ENCODE measurements at places on chromosomes 3 and 15. TPM values are rescaled to one million over a fixed set of nuclear protein-coding genes. Genes with fewer than 3 reads are reported as not detected.

DNA sequence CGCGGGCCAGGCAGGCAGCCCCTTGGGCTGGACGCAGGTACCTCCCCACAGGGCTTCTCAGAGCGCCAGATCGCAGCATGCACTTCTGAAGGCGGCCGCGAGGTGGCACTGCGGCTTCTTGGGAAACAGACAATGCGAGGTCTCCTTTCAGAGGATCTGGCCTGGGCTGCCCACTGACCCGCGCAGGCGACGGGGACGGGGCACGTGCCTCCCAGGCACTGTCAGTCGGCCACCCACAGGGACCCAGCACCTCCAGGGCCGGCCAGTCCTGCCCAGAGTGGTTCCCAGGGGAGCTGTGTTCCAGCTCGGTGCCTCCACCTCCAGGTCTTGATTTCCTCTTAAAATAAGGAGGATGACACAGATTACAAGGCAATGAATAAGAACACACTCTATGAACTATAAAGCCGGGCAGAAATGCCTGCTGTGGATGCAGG, 24.4 kb upstream of the TXNRD3 start:
- peak; percentile 79 for DNase-seq

DNA sequence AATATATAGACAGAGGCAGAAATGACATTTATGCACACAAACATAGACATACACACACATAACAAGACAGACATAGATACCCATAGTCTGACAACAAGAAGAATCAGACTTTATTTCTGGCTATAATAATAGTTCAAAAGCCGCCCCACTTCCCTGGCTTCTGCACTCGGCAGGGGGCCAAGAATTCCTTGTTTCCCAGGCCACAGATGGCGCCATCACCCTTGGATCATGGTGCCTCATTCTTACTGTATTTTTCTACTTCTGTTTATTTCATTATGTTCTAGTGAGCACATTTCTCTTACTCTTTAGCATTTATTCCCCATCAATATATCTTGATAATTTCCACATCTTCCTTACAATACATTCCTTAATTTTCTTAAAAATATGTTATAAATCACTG, 387.5 kb downstream of the NLGN1 start:
- no peak for DNase-seq

GRCh38 chr15:95663156-95664100, 667.1 kb upstream of the NR2F2 start:
- no peak for DNase-seq

GRCh38 chr15:71547011-71547410, 263.3 kb upstream of the NR2E3 start:
- DNase-seq, result peak; percentile 36

GRCh38 chr3:187039723-187040414, 99.4 kb downstream of the RPL39L start:
- DNase-seq, result no peak

- DNase-seq, result peak; percentile 30
Observed at GRCh38 chr3:23601091-23601822, 204.5 kb upstream of the UBE2E1 start.

GRCh38 chr3:154040283-154040682, 80.9 kb upstream of the ARHGEF26 start:
- no peak for DNase-seq

DNA sequence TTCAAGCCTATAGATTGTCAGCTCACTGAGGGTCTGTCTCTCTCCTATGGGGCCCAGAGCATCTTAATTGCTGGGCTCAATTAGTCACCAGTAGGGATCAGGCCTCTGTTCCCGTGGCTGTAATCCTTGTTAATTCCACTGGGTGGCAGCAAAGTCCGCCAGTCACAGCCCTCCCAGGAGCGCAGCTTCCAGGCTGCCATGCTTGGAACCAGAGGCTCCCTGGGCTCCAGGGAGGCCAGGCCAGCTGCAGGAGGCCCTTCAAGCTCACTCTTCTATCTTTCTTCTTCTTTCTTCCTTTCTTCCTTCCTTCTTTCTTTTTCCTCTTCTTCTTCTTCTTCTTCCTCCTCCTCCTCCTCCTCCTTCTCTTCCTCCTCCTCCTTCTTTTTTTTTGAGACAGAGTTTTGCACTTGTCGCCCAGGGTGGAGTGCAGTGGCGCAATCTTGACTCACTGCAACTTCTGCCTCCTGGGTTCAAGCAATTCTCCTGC, 14.4 kb downstream of the RNU5B-1 start:
- DNase-seq, result peak; percentile 84

GRCh38 chr15:85800478-85801123, 5.9 kb upstream of the KLHL25 start:
- no peak for DNase-seq

GRCh38 chr3:152349392-152349791, 80.7 kb downstream of the MBNL1 start:
- no peak for DNase-seq

DNA sequence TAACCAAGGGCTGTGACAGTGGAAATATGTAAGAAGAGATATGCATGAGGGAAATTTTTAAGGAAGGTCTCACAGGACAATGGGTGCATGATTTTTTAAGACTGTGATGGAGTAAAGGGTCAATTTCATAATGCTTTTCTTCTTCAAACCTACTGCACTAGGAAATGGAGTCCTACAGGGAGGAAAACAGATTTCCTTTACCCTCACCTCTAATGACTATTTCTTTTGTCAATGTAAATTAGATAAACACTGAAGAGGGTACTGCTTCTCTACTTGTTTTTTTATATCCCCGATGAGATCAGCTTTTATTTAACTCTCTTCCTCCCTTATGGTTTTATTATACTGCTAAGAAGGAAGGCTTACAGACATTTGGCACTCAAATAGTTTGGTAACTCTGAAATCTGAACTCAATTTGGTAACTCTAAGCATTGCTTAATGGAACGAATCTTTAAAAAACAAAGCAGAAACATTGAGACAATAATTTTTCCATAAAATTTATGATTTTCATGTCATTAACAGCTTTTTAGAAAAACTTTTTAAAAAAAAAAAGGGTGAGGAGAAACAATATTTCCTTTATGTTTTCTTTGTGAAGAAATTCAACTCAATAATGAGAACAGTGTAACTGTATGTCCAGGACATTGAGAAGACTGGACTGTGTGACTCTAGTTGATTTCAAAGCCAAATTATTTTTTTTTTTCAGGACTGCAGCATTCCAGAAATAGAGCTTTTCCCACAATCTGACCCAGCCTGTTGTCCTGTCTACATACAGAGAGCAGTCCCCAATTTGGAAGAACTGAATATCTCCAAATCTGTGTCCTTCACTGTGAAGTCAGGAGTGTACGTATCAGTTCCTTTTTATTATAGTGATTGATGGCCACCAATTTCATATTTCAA, 64.4 kb downstream of the CRYBG3 start:
- no peak for DNase-seq

DNA sequence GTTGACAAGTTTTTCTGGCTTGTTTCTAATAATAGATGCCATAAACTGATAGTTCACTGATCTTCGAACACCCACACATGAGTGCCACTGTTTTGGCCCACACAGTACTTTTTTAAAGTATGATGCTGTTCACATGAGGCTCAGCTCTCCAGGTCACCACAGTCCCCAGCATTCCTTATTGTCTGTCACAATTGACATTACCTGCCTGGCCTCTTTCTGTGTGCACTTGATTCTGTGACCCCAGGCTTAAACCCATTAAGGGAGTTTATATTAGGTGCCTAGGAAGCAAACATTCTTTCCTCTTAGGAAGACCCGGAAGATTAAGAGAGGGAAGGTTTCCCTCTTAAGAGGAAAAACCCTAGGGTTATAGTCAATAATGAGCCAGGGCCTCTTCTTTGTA, 24.2 kb upstream of the LRRFIP2 start:
- DNase-seq, result no peak

- no peak for DNase-seq
Observed at GRCh38 chr3:141986548-141987107, 110.2 kb downstream of the ATP1B3 start.

DNA sequence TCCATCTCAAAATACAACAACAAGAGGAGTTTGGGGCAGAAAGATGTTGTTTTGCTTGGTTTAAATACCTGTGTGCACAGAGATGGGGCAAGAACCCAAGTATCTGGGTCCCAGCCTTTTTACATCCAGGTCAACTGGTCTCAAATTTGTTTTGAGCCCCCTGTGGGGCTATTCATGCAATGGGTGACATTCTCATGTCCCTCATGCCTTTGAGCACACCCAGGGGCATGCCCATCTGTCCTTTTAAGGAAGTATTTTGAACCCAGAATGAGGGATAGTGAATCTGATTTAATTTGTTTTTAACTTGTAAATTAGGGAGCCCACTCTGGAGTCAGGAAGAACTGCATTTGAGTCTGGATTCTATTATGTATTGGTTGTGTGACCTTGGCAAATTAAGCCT, 14.8 kb downstream of the ABCF3 start:
- DNase-seq, result no peak

DNA sequence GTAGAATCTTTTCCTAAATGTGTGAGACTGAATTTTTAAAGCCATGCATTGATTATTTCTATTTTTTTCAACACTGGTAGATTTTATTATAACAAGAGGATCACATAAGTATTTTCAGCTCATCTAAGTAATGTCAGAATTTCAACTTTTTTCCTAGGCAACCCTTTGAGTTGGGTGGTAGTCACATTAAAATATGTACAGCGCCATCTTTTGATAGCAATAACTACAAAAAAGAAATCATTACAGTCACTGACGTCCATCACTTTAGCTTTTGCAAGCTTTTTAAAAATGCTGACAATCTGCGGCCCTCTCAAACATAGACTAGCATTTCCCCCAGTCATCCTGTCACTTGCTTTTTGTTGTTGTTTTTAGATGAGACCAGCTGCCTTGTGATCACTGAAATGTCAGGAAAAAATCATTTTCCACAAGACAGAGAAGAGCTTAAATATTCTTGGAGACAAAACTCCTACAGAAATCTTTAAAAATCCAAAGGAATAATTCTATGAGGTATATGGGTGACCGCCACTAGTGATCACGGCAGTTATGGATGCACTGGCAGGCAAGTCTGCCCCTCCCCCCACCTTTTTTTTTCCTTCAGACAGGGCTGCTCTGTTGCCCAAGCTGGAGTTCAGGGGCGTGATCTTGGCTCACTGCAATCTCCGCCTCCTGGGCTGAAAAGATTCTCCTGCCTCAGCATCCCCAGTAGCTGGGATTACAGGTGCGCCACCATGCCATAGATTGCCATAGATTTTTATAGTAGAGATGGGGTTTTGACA, 384.0 kb upstream of the KCNMB2 start:
- no peak for DNase-seq

GRCh38 chr3:89612027-89612426, 504.6 kb downstream of the EPHA3 start:
- no peak for DNase-seq

DNA sequence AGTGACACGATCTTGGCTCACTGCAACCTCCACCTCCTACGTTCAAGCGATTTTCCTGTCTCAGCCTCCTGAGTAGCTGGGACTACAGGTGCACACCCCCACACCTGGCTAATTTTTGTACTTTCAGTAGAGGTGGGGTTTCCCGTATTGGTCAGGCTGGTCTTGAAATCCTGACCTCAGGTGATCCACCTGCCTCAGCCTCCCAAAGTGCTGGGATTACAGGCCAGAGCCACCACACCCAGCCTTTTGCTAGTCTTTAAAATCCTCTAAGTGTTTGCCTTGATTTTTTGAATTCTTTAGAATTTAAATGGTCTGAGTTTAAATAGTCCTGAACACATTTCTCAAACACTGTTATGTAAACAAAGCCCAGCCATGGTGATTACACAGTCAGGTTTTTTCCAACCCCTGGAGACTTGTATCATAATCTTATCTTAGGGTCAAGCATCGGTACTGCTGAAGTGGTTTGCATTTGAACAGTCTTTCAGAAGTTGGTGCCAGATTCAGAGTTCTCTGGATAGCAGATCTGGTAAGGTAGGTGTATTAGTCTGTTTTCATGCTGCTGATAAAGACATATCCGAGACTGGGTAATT, 28.2 kb upstream of the PIAS1 start:
- no peak for DNase-seq

GRCh38 chr3:141410846-141411245, 42.5 kb downstream of the ZBTB38 start:
- DNase-seq, result no peak

DNA sequence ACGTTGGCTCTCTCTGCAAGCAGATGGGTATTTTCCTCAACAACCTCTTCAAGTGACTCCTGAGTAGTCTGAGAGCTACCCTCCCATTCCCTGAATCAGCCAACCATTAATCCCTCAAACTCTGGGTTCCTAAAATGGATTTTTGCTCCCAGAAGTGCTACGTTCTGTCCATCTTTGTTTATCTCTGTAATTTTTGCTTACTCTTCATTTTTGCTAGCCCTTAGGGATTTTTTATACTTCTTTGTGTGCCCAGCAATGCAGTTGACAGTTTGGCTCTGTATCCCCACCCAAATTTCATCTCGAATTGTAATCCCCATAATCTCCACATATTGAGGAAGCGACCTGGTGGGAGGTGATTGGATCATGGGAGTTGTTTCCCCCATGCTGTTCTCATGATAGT, 35.4 kb upstream of the COL6A5 start:
- DNase-seq, result no peak

DNA sequence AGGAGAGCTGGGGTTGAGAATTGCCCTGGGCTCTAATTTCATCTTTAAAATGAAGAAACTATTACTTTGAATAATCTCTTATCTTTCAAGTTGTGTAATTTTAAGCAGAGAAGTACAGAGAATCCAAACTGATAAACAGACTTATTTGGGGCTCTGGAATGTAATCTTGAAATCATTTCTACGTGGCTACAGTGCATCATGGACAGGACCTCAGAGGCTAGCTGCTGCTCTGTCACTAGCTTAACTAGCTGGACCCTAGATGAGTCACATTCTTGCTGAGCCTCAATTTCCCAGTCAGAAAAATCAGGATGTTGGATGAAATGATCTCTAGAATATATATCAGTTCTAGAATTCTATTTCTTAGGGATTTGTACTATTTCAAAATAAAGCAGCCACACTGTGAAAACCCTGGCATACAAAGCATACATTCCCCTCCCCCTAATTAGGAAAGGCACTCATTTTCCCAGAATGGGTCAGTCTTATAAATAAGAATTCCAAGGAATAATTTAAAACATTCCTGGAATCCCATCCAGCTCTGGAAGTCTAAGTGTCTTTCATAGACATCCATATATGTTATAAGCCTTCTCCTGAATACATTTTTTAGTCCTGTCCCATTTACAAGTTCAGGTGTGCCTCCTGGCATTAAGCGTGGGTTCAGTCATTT, 47.2 kb downstream of the RASGRP1 start:
- no peak for DNase-seq

DNA sequence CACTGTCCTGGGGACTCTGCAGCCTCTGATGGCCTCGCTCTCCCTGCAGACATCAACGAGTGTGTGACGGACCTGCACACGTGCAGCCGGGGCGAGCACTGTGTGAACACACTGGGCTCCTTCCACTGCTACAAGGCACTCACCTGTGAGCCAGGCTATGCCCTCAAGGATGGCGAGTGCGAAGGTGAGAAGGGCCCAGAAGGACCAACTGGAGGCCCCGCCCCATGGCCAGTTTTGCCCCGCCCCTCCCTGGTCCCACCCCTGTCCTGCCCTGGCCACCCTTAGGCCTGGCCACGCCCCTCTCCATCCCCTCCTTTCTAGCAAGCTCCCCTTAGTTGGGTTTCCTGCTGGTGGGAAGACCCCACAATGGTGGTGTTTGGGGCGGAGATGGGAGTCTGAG, 77.5 kb downstream of the FBLN2 start:
- no peak for DNase-seq

ATP13A5 gene
- 0.88 TPM for polyA plus RNA-seq

FAM131A gene
- 9.7 TPM for polyA plus RNA-seq

ROBO1 gene
- polyA plus RNA-seq, result 33.9 TPM

BAHD1 gene
- 24.8 TPM for polyA plus RNA-seq

MASP1 gene
- polyA plus RNA-seq, result 5.4 TPM

FBXO22 gene
- 18.8 TPM for polyA plus RNA-seq

Data from hindlimb muscle (tissue), 1 donor.